ENCODE measurements at places on chromosomes 7 and 10.

DNA sequence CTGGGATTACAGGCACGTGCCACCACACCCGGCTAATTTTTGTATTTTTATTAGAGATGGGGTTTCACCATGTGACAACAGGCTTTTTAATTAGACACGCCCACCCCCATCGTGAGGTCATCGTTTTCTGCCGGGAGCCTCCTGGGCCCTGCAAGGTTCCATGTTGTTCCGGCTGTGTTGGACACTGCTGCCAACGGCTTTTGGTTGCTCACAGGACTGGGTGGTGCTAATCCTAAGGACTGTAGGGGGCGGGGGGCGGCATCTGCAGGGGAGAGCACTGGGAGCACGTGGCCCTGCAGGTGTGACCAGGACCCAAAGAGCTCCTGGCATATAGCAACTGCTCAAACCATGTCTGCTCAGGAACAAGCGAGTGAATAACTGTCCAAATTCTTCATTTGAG is 29.5 kb upstream of the INSIG1 start:
- DNase-seq = no peak

DNA sequence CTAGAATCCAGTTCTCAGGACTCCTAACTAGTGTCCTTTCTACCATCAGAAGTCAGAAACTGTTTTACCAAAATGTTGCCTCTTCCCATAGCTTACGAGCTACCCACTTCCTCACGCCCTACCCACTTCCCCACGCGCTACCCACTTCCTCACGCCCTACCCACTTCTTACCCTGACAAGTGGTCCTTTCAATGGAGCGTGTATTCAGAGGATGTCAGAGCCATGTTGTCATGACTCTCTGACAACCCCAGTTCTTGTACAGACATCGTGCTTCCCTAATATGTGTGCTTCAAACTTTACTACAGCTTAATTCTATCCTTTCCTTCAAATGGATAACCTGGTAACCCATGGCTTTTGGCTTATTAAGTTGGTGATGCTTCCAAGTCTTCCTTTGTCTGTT is 84.8 kb upstream of the PHF14 start:
- no peak for DNase-seq

GRCh38 chr7:70544016-70544415 is 587.9 kb upstream of the GALNT17 start:
- DNase-seq = no peak

DNA sequence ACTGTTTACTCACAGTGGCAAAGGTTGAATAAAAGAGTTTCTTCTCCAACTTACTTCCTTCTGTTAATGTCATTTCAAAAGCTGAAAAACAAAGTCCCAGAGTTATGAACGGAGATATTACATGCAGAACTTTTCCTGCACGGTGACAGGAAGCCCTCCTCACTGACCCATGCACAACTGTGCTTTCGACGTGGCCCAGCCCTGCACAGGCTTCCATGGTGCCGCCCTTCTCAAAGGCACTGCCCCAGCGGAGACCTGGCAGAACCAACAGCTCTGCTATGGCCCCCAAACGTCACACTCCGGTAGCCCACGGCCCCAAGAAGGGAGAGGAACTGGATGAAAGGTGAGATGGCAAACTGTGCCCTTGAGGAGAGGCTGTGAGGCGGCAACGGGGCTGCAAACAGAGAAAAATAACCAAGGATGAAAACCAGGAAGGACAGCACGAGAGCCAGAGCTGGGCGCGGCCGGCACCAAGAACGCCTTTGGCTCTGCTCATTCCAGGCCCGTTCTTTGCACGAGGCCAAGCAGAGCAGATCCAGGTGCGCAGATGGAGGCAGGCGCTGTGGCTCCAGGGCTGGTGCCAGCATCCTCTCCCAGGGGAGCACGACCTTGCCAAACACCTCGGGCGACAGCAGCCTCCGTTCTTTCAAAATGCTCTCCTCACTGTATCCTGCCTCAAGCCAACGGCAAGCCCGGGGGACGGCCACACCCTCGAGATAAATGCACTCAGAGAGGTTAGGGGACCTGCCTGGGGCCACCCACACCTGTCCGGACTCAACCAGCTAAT is 7.0 kb upstream of the FUOM start:
- no peak for DNase-seq

GRCh38 chr7:155372782-155373358 is 75.2 kb downstream of the INSIG1 start:
- DNase-seq = no peak

- no peak for DNase-seq
Measured at GRCh38 chr7:80639011-80639410, 569 bp downstream of the CD36 start.

GRCh38 chr7:111516612-111517011 is 45.7 kb downstream of the IMMP2L start:
- DNase-seq = no peak

DNA sequence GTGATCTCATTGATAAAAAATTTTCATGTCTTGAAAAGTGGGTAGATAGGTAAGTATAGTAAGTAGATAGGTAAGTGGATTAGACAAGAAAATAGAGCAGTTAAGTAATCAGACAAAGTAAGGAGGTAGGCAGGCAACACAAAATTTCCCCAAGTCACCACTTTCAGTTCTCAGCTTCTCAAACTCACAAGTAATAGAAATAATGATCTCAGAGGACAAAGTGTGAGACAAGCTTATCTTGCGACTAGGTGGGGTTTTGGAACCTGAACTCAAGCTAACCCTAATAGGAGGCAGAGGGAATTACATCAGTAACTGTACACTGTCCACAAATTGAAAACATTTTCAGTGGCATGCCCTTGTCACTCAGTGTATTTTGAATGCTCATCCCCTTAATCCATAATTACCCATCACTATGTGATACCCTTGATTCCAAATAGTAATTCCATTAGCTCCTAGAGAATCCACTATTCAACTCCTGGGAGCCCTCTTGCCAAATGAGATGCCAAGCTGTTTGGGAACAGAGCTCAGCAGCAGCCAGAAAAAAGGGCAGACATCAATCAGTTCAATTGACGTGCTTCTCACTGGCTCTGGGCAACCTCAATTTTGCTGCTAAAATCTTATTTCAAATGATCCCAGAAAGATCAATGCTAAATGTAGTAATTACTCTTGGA is 703.2 kb downstream of the XPNPEP1 start:
- DNase-seq = no peak

Data from anterior cingulate cortex (tissue), 58 donors.